Endodermal cell (in vitro differentiated cells): ENCODE measurements at places on chromosomes 7 and 10.
A peak's percentile ranks its signal among the peaks of the same experiment; 100 is the strongest.

- no peak overlapping the region for H3K27ac ChIP-seq
- H3K4me3 ChIP-seq: no peak overlapping the region
- DNase-seq: no peak
- no peaks in the 10 kb centered on the region for H3K4me1 ChIP-seq
- H3K36me3 ChIP-seq: peaks cover 100% of the 10 kb centered on the region
- H3K27me3 ChIP-seq: no peaks in the 10 kb centered on the region
These were observed 29.9 kb downstream of the DNAJB6 start for GRCh38 chr7:157366722-157367121.

DNA sequence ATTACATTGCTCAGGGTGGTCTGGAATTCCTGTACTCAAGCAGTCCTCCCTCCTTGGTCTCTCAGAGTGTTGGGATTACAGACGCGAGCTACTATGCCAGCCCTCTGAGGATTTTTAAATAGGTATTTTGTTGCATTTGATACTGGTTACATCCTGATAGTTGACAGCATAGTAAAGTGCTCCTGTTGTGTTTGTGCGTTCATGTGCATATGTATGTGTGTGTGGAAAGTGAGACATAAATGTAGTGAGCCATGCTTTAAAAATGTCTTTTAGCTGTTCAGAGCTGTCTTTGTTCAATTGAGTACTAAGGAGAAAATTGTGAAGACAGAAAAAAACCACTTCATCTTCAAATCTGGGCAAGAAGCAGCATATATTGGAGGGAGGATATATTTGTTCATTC, 27.8 kb downstream of the ZNRF2 start:
- peak overlapping the region; percentile 8 for H3K27ac ChIP-seq
- H3K27me3 ChIP-seq: no peaks in the 10 kb centered on the region
- no peaks in the 10 kb centered on the region for H3K36me3 ChIP-seq
- peaks cover 3% of the 10 kb centered on the region for H3K4me1 ChIP-seq

- no peaks in the 10 kb centered on the region for H3K27me3 ChIP-seq
- H3K4me1 ChIP-seq: no peaks in the 10 kb centered on the region
- H3K36me3 ChIP-seq: no peaks in the 10 kb centered on the region
- no peak overlapping the region for H3K4me3 ChIP-seq
- H3K27ac ChIP-seq: no peak overlapping the region
- no peak for DNase-seq
These were observed 8.5 kb upstream of the METTL27 start for GRCh38 chr7:73850781-73851207.

DNA sequence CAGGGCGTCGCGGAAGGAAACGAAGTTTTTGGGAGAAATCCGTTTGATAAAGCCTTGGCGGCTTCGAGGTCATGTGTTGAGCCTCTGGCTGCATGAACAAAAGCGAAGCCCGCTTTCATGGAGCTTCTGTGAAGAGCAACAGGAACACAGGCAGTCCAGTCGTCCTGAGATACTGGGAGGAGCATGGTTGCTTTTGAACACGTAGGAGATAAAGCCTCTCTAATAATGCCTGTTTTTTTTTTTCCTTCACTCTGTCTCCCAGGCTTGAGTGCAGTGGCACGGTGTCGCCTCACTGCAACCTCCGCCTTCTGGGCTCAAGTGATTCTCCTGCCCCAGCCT, 473 bp upstream of the ZNF32 start:
- no peaks in the 10 kb centered on the region for H3K4me1 ChIP-seq
- no peak for DNase-seq
- peaks cover 14% of the 10 kb centered on the region for H3K27me3 ChIP-seq
- no peak overlapping the region for H3K27ac ChIP-seq
- H3K4me3 ChIP-seq: peak overlapping the region; percentile 81
- H3K36me3 ChIP-seq: peaks cover 27% of the 10 kb centered on the region

- no peak for DNase-seq
- H3K36me3 ChIP-seq: peaks cover 28% of the 10 kb centered on the region
- H3K4me3 ChIP-seq: no peak overlapping the region
- H3K4me1 ChIP-seq: no peaks in the 10 kb centered on the region
- no peaks in the 10 kb centered on the region for H3K27me3 ChIP-seq
These were observed 99.9 kb downstream of the CNTNAP2 start for GRCh38 chr7:146216396-146217041.

GRCh38 chr7:45074528-45075354, 14.0 kb downstream of the NACAD start:
- no peak for DNase-seq
- no peak overlapping the region for H3K27ac ChIP-seq

GRCh38 chr10:132175907-132176581, 10.7 kb upstream of the DPYSL4 start:
- H3K4me3 ChIP-seq: no peak overlapping the region
- no peaks in the 10 kb centered on the region for H3K4me1 ChIP-seq
- no peaks in the 10 kb centered on the region for H3K36me3 ChIP-seq
- DNase-seq: peak; percentile 76
- H3K27ac ChIP-seq: peak overlapping the region; percentile 53

DNA sequence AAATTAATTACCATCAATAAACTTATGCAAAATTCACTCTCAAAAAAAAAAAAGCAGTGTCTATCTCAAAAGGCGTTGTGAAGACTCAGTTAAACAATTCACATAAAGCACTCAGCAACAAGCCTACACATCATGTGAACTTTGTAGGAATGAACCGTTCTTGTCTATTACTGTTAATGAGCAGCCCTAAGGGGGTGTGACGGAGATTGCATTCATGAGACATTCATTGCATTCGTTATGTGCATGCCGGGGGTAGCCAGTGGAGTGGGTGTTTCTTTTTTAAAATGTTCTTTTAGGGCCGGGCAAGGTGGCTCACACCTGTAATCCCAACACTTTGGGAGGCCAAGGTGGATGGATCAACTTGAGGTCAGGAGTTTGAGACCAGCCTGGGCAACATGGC, 193.0 kb downstream of the PRPF18 start:
- H3K36me3 ChIP-seq: peaks cover 5% of the 10 kb centered on the region
- H3K27ac ChIP-seq: no peak overlapping the region
- no peak overlapping the region for H3K4me3 ChIP-seq
- no peaks in the 10 kb centered on the region for H3K27me3 ChIP-seq

DNA sequence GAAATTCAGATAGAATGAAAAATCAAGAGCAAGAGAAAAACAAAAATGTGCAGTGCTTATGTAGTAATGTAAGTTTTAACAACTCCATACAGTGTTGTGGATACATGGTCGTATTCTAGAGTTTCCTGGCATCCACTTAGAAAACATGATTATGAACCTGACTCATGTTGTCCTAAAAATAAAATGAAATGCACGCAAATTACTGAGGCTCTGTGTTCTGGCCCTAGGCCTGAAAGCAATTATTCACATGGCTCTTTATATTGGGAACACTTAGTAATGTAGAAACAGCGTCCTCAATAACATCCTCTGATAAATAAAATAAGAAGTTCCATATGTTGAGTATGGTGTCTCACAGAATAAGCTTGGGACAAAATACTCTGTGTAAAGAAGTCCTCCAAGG, 200.2 kb upstream of the SEMA3E start:
- H3K4me1 ChIP-seq: peaks cover 5% of the 10 kb centered on the region
- no peak for DNase-seq
- H3K27ac ChIP-seq: no peak overlapping the region
- no peaks in the 10 kb centered on the region for H3K27me3 ChIP-seq
- no peaks in the 10 kb centered on the region for H3K36me3 ChIP-seq
